Upper lobe of right lung (tissue), 1 donor: ENCODE measurements at places on chromosomes 13 and 19. TPM values are rescaled to one million over a fixed set of nuclear protein-coding genes. Genes with fewer than 3 reads are reported as not detected.

- H3K27ac ChIP-seq, result peak overlapping the region; percentile 95
- DNase-seq, result no peak
- H3K36me3 ChIP-seq, result peaks cover 58% of the 10 kb centered on the region
- no peaks in the 10 kb centered on the region for H3K27me3 ChIP-seq
These were observed 1.3 kb downstream of the RPS9 start for GRCh38 chr19:54201980-54202379.

DNA sequence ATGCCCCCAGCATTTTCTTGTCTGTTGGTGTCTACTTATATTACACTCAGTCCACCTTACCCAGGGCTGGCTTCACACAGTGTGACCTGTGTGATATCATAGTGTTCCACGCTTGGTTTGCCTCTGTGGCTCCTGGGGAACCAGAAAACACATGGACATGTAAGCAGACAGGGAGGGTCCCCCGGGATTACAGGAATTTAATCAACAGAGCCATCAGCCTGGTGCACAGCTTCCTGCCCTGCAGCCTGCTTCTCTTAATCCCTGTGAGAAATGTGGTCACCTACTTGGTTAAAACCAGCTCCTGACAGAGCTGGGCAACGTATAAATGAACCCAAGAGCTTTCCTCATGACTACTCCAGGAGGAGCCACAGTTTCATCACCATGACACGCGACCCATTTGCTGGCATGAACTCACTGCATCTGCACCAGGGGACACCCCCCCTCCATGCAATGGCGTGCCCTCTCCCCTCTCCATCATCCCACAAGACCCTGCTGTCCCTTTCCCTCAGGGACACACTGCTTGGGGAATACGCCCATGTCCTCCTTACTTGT, 152.1 kb downstream of the UQCRFS1 start:
- H3K4me3 ChIP-seq, result no peak overlapping the region
- H3K4me1 ChIP-seq, result no peaks in the 10 kb centered on the region
- DNase-seq, result no peak
- H3K27ac ChIP-seq, result no peak overlapping the region

DNA sequence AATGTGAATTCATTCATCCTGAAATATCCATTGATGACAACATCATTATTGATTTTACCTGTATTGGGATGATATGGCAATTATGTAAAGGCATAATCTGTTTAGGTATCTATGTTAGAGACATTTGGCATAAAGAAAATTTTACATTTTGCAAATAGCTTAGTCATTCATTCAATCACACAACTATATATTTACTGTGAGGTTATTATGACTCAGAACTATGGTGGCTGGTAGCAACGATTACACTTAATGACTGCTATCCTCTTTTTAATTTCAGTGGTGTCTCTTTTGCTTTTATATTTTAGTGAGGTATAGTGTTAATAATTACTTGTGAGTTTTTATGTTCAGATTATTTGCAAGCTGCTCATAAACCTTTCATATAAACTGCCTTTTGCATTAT, 955.9 kb downstream of the SLITRK6 start:
- H3K36me3 ChIP-seq, result no peaks in the 10 kb centered on the region
- H3K4me1 ChIP-seq, result no peaks in the 10 kb centered on the region
- H3K27me3 ChIP-seq, result no peaks in the 10 kb centered on the region
- no peak for DNase-seq
- H3K27ac ChIP-seq, result no peak overlapping the region
- no peak overlapping the region for H3K4me3 ChIP-seq

Gene FFAR2
- total RNA-seq, result 2.6 TPM

DNA sequence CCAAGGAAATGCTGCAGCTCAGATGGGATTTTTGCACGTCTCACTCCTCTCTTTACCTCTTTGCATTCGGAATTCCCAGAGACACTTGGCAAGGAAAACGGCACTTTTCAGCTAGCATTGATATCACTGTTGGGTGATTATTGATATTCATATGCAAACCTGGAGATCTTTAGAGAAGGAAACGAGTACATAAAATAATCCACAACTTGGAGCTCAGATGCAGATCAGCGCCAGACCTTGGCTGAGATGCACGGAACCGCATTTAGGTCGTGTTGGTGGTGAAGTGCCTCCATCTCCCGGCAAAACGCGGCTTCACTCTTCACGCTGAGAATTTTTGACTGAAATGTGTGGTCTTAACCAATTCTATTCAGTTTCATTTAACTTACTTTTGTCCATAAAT, 77.2 kb upstream of the ARHGEF7 start:
- H3K4me1 ChIP-seq, result no peaks in the 10 kb centered on the region
- no peak overlapping the region for H3K27ac ChIP-seq
- no peak overlapping the region for H3K4me3 ChIP-seq
- peaks cover 7% of the 10 kb centered on the region for H3K27me3 ChIP-seq

GRCh38 chr13:24892829-24893228, 128.9 kb downstream of the RNF17 start:
- no peak overlapping the region for H3K27ac ChIP-seq
- H3K36me3 ChIP-seq, result no peaks in the 10 kb centered on the region
- H3K4me1 ChIP-seq, result no peaks in the 10 kb centered on the region
- no peaks in the 10 kb centered on the region for H3K27me3 ChIP-seq
- DNase-seq, result no peak
- no peak overlapping the region for H3K4me3 ChIP-seq

Gene OR10H1
- not detected for total RNA-seq

Gene GARIN5B
- not detected for total RNA-seq

DNA sequence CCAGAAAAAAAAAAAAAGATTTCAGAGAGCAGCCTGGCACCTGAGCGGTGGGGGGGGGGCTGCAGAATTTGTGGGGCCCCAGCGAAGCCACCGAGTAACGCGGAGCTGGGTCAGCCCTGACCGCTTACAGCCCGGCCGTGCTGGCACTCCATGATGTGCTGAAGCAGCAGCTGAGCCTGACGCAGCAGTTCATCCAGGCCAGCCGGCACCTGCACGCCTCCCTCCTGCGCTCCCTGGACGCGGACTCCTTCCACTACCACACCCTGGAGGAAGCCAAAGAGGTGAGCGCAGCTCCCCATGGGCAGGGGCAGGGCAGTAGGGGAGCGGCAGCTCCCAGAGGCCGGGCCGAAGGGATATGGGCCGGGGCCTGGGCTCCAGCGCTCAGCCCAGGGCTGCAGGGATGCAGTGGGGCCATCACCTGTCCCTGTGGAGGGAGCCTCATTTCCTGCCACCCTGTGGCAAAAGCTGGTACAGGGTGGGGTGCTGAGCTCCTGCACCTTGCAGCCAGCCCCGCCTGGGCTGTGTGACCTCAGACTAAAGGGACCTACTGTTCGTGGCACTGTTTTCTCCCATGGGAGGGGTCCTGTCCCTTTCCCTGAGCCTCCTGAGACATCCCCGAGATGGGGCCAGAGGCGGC, 18.3 kb downstream of the C19orf44 start:
- DNase-seq, result no peak
- no peaks in the 10 kb centered on the region for H3K4me1 ChIP-seq
- H3K27ac ChIP-seq, result no peak overlapping the region
- H3K36me3 ChIP-seq, result peaks cover 58% of the 10 kb centered on the region
- H3K27me3 ChIP-seq, result no peaks in the 10 kb centered on the region
- H3K4me3 ChIP-seq, result no peak overlapping the region

DNA sequence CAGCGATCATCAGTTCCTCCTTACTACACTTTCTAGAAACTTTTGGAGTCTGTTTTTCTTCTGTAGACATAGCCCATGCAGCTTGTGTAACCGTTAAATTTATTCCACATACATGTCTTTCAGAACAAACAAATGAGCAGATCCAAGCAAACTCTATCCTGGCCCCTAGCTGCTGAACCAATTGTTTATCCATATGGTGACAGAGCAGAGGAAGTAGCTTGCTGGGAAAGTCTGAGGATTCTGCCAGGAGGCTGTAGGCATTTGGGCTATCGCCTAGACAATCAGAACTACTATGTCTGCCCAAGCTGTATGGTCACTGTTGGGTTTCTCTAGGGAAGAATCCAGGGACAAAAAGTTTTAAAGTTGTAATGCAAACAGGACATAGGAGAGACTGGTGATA, 343.7 kb downstream of the SPRY2 start:
- no peaks in the 10 kb centered on the region for H3K36me3 ChIP-seq
- H3K4me1 ChIP-seq, result no peaks in the 10 kb centered on the region
- H3K27me3 ChIP-seq, result no peaks in the 10 kb centered on the region
- no peak for DNase-seq
- H3K4me3 ChIP-seq, result no peak overlapping the region

GRCh38 chr19:2110822-2111221, 14.1 kb downstream of the IZUMO4 start:
- peaks cover 100% of the 10 kb centered on the region for H3K36me3 ChIP-seq
- no peaks in the 10 kb centered on the region for H3K27me3 ChIP-seq
- no peaks in the 10 kb centered on the region for H3K4me1 ChIP-seq
- H3K27ac ChIP-seq, result no peak overlapping the region

DNA sequence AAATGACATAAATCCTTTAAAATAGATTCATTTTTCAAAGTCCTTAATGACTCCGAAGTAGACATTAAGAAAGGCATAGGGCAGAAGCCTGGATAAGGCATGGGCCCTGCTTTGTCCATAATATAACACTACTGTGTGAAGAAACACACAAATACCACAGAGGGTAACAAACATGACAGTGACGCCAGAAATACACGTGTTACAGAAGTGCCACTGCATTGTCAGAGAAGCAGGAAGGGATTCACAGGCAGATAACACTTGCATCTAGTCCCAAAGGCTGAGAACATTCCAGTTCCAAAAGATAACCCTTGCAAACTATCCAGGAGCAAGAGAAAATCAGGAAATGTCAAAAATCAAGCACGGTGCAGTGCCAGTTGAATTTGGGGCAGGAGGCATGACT, 633.2 kb downstream of the LIG4 start:
- no peaks in the 10 kb centered on the region for H3K36me3 ChIP-seq
- DNase-seq, result no peak
- H3K27ac ChIP-seq, result no peak overlapping the region
- H3K4me3 ChIP-seq, result no peak overlapping the region
- H3K4me1 ChIP-seq, result no peaks in the 10 kb centered on the region
- H3K27me3 ChIP-seq, result no peaks in the 10 kb centered on the region

GRCh38 chr13:28012896-28013295, 24.4 kb upstream of the URAD start:
- no peak for DNase-seq
- no peak overlapping the region for H3K27ac ChIP-seq
- no peaks in the 10 kb centered on the region for H3K4me1 ChIP-seq

Gene CLDND2
- 0.64 TPM for total RNA-seq

DNA sequence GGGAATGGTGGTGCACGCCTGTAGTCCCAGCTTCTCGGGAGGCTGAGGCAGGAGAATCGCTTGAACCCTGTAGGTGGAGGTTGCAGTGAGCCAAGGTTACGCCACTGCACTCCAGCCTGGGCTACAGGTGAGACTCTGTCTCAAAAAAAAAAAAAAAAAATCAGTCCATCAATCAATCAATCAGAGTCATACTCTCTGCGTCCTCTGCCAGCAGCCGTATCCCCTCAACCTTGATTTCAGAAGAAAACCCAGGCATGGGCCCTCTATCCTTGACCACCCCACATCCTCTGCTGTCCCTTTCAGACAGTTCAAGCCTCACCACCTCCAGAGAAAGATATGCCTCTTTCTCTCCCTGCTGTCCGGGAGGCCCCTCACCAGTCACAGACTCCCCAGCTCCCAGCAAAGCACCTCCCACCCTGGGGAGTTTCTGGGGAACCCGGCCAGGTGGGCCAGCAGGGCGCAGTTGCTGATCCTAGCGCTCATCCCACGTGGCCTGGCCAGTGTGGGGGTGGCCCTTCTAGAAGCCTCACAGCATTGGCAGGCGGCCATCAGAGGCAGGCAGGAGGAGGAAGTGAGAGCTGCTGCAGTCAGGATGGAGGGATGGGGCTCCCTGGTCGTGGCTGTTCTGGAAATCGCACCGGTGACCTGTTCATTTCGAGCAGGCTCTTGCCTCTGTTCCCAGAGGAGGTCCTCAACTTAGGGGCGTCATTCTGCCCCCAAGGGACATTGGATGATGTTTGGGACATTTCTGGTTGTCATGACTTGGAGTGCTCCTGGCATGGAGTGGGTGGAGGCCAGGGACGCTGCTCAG, 10.2 kb upstream of the JSRP1 start:
- H3K36me3 ChIP-seq, result peaks cover 3% of the 10 kb centered on the region
- H3K27me3 ChIP-seq, result no peaks in the 10 kb centered on the region
- H3K4me3 ChIP-seq, result no peak overlapping the region
- DNase-seq, result peak; percentile 95

Gene ZNF528
- 21.7 TPM for total RNA-seq

GRCh38 chr13:26037302-26037701, 14.5 kb downstream of the SHISA2 start:
- no peak for DNase-seq
- H3K27ac ChIP-seq, result no peak overlapping the region
- H3K4me3 ChIP-seq, result no peak overlapping the region
- no peaks in the 10 kb centered on the region for H3K4me1 ChIP-seq
- no peaks in the 10 kb centered on the region for H3K27me3 ChIP-seq
- no peaks in the 10 kb centered on the region for H3K36me3 ChIP-seq

Gene APOC1
- total RNA-seq, result 558 TPM

Gene ZNF154
- total RNA-seq, result 4.5 TPM

Gene FARP1
- total RNA-seq, result 95.9 TPM

GRCh38 chr13:50682966-50683365, 160.5 kb downstream of the DLEU7 start:
- no peak overlapping the region for H3K4me3 ChIP-seq
- no peaks in the 10 kb centered on the region for H3K36me3 ChIP-seq
- H3K27ac ChIP-seq, result no peak overlapping the region
- H3K27me3 ChIP-seq, result no peaks in the 10 kb centered on the region
- H3K4me1 ChIP-seq, result peaks cover 22% of the 10 kb centered on the region

DNA sequence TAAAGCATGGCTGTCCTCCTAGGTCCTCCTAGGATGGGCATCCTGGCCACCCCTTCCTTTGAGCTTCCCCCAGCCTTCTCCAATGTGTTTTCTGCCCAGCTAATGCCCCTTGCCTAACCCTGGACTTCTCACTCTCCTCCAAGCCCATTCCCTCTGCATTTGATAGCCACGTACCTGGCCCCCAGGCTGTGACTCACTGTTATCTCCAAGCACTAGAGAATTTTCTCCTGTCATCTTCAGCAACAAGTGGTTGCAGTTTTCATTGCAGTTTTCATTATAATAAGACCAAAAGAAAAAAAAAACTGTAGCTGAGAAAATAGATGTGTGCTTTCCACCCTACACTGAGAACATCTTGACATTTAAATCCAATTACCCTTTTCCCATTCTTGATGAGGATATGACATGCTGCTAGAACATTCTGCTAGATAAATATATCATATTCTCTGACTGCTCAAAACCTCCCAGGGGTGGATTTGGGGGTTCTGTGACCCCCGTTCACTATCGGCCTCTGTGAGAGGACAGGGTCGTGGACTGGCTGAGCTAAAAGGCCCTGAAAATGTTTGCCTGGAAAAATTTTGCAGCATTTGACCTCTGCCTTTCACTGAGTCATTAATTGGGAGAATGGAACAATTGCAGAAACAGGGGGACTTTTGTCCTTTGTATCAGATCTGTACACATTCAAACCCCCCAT, 58.8 kb upstream of the KCTD15 start:
- H3K27me3 ChIP-seq, result no peaks in the 10 kb centered on the region
- H3K27ac ChIP-seq, result no peak overlapping the region
- no peaks in the 10 kb centered on the region for H3K4me1 ChIP-seq
- H3K36me3 ChIP-seq, result no peaks in the 10 kb centered on the region
- no peak overlapping the region for H3K4me3 ChIP-seq

GRCh38 chr13:110478405-110479214, 82.9 kb downstream of the RAB20 start:
- H3K27ac ChIP-seq, result no peak overlapping the region
- H3K4me3 ChIP-seq, result no peak overlapping the region
- no peaks in the 10 kb centered on the region for H3K27me3 ChIP-seq

Gene PSG7
- total RNA-seq, result not detected

Gene OLFM2
- total RNA-seq, result 14.6 TPM

Gene CADM4
- total RNA-seq, result 8.7 TPM
